ENCODE measurements at places on chromosomes 6 and 20.

DNA sequence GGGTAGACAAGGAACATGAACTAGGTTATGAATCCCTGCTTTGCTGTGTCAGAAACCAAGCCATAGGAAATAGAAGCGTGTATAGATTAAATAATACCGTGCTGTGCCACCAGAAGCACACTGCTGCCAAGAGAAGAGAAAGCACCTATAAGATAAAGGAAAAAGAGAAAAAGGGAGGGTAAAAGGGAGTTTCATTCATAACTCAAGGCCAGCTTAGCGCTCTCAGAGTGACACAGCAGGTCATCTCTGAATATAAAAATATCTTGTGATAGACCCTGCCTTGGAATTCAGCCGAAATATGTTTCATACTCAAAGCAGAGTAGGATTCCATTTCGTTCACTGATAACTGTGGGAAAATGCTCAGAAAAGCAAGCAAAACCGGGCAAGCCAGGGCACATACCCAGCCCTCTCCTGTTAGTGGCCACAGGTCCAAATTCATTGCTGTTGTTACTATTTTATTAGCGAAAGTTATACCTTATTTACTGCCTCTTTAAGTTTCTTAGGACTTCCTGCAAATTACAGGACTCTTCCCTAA lies 8.7 kb downstream of the JAG1 start:
- no peak overlapping the region for H3K4me3 ChIP-seq
- DNase-seq = no peak
- no peaks in the 10 kb centered on the region for H3K27me3 ChIP-seq

GRCh38 chr6:88119769-88120168 lies 46.4 kb downstream of the CNR1 start:
- H3K27ac ChIP-seq = no peak overlapping the region
- H3K27me3 ChIP-seq = no peaks in the 10 kb centered on the region
- no peaks in the 10 kb centered on the region for H3K36me3 ChIP-seq

DNA sequence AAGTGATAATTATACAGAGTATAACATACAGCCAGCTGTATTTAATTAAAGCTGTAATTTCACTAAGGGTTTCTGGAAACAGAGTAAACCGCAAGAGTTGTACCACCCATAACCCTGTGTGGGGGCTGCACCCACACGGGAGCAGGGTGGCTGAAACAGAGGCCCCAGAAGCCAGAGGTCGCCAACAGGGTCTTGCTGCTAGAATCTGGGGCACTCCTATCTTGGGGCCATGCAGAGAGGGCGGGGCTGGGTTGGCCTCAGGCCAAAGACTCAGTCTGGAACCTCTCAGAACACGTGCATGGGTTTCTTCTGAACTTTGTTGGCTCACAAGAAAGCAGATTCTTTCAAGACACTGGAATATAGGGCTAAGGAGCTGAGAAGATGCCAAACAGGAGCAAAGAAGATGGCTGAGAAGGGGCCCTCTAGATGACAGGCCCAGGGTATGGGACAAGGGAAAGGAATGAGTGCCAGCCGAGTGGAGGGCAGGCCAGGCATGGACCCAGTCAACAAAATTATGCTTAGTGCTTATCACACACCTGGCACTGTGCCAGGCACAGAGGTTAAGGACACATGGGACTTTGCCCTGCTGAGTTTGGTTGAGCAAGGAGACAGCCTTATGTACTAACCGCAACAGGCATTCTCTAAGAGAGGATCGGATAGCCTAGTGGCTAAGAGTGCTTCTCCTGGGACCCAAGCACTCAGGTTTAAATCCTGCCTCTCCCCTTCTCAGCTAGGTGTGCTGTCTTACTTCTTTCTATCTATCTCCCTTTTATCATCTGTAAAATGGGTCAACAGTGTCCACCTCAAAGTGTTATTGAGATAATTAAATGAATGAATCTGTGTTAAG lies 96.6 kb upstream of the FOXP4 start:
- no peaks in the 10 kb centered on the region for H3K27me3 ChIP-seq
- H3K4me3 ChIP-seq = no peak overlapping the region
- peaks cover 52% of the 10 kb centered on the region for H3K4me1 ChIP-seq
- peak overlapping the region; percentile 47 for H3K27ac ChIP-seq
- peak; percentile 89 for DNase-seq
- no peaks in the 10 kb centered on the region for H3K36me3 ChIP-seq

DNA sequence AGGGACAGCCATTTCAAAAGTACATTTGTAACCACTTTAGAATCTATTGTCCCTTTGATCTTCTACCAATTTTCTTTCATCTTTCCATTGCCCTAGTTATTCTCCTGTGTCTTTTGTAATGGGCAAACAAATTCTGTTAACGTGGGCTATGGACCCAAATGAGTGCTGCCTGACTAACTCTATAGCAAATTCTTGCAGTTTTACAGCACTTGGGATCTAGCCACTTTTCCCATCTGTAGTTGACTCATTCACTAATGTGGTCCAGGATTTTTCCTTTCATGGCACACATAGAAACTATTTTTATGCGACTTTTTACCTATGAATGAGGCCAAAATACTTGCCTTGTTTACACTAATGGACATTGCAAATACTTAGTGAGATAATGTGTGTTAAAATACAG lies 52.0 kb downstream of the GRIK2 start:
- no peak overlapping the region for H3K4me3 ChIP-seq
- no peaks in the 10 kb centered on the region for H3K4me1 ChIP-seq
- no peaks in the 10 kb centered on the region for H3K36me3 ChIP-seq
- no peak for DNase-seq
- H3K27me3 ChIP-seq = no peaks in the 10 kb centered on the region
- no peak overlapping the region for H3K27ac ChIP-seq

DNA sequence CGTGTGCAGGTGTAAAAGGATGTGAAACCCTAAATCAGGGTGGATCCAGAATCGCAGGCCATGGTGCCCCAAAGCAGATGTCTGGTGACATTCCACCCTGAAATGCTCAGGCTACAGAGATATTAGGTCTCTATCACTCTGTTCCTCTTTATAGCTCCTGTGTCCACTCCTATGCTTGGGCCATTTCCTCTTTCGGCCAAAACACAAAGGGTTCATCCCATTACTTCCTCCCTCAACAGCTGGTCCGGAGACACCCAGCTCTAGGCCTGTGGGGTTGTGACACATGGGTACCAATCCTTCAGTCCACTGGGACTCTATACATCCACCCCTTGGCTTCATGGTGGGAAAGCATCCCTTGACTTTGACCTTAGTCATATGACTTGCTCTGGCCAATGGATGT lies 1.7 kb upstream of the SIGLEC1 start:
- no peak overlapping the region for H3K27ac ChIP-seq
- no peaks in the 10 kb centered on the region for H3K27me3 ChIP-seq
- no peak overlapping the region for H3K4me3 ChIP-seq
- H3K36me3 ChIP-seq = no peaks in the 10 kb centered on the region
- H3K4me1 ChIP-seq = peaks cover 10% of the 10 kb centered on the region
